ENCODE measurements at places on chromosomes 5 and 9.

- DNase-seq: no peak
These were observed 1093.3 kb upstream of the CDH6 start for GRCh38 chr5:30100148-30100713.

DNA sequence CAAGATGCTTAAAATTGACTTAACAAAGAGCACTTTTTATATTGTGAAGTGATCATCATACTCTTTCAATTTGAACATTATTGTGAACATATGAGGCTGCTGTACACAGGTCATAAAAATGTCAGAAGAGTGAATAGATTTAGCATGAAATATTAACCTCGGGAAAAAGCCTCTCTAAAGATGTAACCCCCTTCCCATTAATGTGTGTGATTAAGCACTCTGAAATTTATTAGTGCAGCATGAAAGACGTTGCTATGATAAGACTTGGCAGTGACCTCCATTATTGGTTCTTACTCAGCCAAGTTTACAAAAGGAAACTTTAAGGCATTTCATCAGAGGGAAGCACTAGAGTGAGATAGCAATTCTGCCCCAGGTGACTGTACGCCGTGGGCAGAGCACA, 326.5 kb downstream of the NTRK2 start:
- peak; percentile 68 for DNase-seq

- DNase-seq: no peak
These were observed 50.2 kb downstream of the ARHGEF37 start for GRCh38 chr5:149631506-149631905.

- no peak for DNase-seq
These were observed 286.9 kb downstream of the FBXL7 start for GRCh38 chr5:15786884-15787283.

GRCh38 chr5:160245506-160246086, 16.3 kb downstream of the FABP6 start:
- no peak for DNase-seq

DNA sequence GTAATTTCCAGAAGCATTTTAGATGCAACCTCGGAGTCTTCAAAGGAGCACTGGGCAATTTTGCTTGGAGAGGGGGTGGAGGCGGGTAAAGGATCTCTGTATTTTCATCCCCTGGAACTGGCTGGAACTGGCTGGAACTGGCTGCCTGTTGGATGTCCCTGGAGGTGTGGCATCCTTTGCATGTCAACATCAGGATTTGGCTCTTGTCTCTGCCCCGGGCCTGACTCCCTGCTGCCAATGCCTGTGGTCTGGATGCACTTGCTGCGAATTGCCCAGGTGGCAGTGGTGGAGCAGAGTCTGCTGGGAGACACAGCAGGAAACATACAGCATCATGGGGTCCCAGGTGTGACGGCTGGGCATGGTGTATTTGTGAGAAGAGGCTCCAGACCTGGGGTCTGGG, 391.3 kb downstream of the GADD45G start:
- DNase-seq: no peak

- DNase-seq: no peak
These were observed 77.5 kb upstream of the XPA start for GRCh38 chr9:97774673-97775072.

- DNase-seq: no peak
These were observed 311.7 kb upstream of the ZNF608 start for GRCh38 chr5:125057912-125058826.

GRCh38 chr5:176388003-176388443, 375 bp downstream of the NOP16 start:
- DNase-seq: no peak

- no peak for DNase-seq
These were observed 62.2 kb upstream of the ADAMTS2 start for GRCh38 chr5:179407191-179408175.

GRCh38 chr5:93191035-93191817, 389.8 kb downstream of the NR2F1-AS1 start:
- DNase-seq: no peak

GRCh38 chr5:98750693-98751092, 22.8 kb upstream of the RGMB start:
- DNase-seq: peak; percentile 40

GRCh38 chr9:438961-439768, 224.5 kb downstream of the DOCK8 start:
- peak; percentile 76 for DNase-seq

DNA sequence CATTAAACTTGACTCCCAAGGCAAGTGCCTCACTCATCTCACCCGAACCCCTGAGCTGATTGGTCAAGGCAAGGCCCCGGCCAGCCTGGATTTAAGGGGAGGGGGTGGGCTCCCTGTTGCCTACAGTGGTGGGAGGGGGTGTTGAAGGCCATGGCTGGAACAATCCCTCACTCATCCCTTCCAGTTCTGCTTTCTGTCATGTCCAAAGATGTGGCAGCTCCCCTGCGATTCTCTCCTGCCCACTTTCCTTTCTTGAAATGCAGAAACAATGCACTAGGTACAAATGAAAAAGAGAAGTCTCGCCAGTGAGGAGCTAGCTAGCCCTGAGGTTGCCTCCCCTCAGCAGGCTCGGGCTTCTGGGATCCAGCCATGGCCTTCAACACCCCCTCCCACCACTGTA, 240.9 kb downstream of the SYK start:
- DNase-seq: no peak

DNA sequence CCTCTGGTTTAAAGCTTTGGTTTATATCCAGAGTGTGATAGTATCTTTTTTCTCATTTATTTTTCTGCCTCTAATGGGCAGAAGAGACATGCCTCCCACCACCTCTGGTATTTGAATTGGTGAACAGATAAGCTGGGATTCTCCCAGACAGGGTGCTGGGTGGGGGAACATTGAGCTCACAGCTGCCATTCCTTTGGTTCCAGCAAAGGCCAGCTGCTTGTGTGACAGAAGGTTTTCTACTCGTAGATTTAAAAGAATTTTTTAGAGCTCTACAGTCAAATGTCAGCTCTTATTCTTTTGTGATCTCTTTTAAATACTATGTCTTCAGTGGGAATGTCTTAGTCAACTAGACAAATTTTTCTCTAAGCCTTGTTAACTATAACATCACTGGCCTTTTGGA, 54.7 kb upstream of the ADAMTS16 start:
- no peak for DNase-seq

DNA sequence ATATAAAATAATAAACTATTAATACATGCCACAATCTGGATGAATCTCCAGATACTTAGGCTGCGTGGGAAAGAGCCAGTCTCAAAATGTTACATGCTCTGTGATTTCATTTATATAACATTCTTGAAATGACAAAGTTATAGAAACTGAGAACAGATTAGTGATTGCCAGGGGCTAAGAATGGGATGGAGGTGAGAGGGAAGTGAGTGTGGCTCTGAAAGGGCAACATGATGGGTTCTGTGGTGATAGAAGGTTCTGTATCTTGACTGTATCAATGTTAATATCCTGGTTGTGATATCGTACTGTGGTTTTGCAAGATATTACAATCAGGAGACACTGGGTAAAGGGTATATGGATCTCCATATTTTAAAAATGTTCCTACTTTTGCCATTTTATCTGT, 50.7 kb downstream of the SPEF2 start:
- no peak for DNase-seq

DNA sequence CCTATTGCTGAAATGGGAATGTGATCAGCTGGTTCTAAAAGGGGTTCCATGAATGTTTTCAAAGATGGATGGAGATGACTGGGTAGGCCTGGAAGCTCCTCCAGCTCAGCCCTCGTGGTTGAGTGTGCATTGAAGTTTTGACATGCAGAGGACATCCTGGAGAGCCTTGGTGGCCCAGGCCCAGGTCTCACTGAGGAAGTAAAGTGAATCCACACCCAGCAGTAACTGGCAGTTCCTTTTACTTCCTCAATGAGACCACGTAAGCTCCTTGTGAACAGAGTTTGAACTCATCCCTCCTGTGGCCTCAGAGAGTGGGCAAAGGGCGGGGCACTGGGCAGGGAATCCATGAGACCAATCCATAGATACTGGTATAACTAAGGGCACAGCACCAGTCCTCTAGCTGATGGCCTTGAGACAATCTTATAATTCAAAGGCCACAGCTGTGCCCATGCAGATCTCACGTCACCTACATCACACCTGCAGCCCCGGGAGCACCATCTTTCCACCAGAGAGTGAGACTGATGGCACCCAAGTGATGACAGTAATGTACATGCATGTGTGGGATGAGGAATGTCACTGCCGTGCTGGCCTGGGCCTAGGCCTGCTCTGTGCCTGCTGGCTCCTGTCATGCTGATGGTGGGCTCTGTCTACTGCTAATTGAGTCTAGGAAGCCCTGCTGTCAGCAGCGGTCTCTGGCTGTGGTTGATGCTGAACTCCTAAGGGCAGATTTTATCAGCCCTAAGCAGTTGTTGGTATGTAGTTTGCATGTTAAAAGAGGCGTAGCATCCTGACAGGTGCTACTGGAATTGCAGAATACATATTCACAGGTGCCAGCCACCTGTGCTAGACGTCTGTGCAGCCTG, 257.8 kb downstream of the FSTL4 start:
- DNase-seq: no peak

DNA sequence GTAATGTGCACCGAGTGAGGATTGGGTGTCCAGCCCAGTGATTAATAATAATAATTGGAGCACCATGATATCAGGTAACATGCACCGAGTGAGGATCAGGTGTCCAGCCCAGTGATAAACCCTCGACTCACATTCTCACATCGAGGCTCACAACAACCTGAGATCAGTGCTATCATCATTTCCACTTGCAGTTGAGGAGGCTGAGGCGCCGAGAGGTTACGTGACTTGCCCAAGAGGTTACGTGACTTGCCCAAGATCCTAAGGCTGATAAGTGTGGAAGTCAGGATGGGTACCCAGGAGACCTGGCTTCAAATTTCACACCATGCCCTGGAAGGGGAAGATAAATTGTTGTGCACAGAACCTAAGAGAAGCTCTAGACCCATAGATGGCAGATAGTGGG, 189.4 kb downstream of the MED10 start:
- no peak for DNase-seq

DNA sequence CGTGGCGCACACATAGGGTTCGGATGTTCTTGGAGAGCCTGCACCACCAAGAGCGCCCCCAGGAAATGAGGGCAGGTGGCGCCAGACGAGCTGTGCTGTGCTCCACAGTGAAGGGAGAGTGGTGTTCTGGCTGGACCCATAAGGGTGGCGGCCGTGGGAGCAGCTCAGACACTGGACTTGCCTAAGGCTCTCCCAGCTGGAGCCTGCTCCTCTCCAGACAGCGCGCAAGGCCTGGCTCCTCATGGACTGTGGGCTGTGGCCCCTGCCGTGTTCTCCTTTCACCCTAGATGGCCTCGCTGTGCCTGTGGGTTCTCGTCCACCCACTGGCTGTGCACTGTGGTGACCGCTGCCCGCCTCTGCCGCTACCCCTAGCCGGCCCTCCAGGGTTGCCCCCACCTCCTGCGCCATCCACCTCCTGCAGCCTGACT, 92.9 kb downstream of the EHMT1 start:
- DNase-seq: no peak

DNA sequence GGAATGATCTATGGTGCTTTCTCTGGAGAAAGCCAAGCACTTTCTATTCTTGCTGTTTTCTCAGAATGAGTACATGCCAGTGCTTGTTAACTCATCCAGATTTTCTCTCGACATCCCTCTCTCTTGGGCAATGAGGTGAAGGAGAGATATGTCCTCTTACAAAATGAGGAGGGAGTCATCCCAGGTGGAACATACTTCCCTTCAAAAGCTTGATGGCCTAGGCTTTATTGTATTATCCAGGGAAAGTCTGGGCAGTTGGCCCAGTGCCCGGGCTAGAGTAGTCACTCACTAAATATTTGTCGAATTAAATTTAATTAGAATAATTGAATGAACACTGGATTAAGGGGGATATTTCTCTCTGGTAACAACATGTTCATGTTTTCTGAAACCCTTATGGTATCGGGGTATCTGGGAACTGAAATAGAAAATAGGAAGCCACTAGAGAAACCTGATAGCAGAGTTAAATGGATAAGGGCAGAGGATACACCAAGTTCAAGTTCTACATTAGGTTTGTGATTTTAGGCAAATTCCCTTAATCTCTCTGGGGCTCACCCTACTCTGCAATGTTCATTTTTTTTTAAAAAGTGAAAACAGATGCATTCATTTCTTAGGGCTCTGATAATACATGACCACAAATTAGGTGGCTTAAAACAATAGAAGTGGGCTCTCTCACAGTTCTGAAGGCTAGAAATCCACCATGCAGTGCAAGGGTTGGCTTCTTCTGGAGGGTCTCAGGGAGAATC, 99.6 kb downstream of the LIFR start:
- peak; percentile 88 for DNase-seq

DNA sequence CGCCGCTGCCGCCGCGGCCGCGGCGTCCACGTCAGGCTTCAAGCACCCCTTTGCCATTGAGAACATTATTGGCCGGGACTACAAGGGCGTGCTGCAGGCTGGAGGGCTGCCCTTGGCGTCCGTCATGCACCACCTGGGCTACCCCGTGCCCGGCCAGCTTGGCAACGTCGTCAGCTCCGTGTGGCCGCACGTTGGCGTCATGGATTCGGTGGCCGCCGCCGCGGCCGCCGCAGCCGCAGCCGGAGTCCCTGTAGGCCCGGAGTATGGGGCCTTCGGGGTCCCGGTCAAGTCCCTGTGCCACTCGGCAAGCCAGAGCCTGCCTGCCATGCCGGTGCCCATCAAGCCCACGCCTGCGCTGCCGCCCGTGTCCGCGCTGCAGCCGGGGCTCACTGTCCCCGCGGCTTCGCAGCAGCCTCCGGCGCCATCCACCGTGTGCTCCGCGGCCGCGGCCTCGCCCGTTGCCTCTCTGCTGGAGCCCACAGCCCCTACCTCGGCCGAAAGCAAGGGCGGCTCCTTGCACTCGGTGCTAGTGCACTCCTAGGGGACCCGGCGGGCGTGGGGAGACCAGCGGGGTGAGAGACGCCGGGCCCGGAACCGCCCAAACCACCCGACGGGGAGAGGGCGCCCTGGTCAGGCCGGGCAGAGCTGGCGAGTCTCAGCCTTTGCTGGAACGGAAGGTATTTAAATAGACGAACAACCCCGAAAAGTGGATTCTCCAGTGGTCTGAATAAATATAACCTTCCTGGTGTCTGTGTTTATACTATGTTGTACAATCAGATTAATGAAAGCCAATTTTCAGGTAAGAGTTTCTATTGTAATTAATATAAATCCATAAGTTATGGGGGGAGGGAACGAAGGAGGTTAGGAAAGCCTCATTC, 1.2 kb downstream of the FOXB2 start:
- DNase-seq: no peak

- DNase-seq: no peak
These were observed 131.3 kb upstream of the PPP1R26 start for GRCh38 chr9:135348076-135348787.

- no peak for DNase-seq
These were observed 145.6 kb downstream of the NSG2 start for GRCh38 chr5:174191076-174191475.

- DNase-seq: no peak
These were observed 266.2 kb upstream of the IRX1 start for GRCh38 chr5:3329427-3329826.

GRCh38 chr9:120916991-120917880, 9.4 kb downstream of the TRAF1 start:
- DNase-seq: no peak

Data from epithelial cell of esophagus (primary cell).